Naive B cell (primary cell): ENCODE measurements at places on chromosomes 16 and 17. TPM values are rescaled to one million over a fixed set of nuclear protein-coding genes. Genes with fewer than 3 reads are reported as not detected.

The TSPOAP1 gene
- polyA plus RNA-seq, result not detected

The IRX5 gene
- polyA plus RNA-seq, result not detected

The CRAMP1 gene
- 6.0 TPM for polyA plus RNA-seq

DNA sequence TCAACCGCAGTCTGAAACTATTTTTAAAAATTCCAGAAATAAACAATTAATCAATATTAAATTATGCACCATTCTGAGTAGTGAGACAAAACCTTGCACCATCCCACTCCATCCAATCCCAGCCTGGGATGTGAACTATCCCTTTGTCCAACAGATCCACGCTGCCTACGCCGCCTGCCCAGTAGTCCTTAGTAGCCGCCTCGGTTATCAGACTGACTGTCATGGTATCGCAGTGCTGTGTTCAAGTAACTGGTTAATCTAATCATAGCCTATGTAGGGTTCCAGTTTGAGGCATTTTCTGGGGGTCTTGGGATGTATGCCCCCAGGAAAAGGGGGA lies 437.7 kb downstream of the HS3ST3B1 start:
- H3K4me3 ChIP-seq, result no peak overlapping the region
- no peaks in the 10 kb centered on the region for H3K4me1 ChIP-seq
- no peak overlapping the region for H3K27ac ChIP-seq
- no peak for DNase-seq
- peaks cover 34% of the 10 kb centered on the region for H3K27me3 ChIP-seq

DNA sequence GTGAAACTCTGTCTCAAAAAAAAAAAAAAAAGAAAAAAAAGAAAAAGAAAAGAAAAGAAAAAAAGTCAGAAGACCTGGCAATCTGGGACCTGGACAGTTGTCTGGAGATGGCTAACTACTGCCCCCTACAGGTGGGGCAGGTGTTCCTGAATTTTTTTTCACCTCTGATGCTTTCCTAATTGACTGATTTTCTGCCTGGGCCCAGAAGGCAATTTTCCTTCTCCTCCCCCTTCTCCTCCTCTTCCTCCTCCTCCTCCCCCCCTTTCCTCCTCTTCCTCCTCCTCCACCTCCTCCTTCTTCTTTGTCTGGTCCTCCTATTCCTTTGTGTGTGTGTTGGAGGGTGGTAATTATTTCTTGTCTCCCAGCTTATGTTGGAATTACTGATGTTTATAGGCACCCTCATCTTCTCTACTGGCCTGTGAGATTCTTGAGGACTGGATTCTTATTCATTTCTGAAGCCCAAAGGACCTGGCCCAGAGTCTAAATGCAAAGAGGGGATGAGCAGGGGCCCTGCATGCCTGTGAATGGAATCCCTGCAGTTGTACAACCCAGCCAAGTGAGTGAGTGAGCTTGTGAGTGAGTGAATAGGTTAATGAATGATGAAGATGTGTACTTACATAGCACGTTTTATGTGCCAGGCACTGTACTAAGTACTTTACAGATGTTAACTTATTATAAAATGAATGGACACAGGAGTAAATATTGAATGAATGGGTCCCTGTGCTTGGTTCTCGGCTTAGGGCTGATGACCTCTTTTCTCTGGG lies 26.9 kb downstream of the IRX5 start:
- no peak overlapping the region for H3K4me3 ChIP-seq
- H3K27ac ChIP-seq, result no peak overlapping the region
- H3K4me1 ChIP-seq, result no peaks in the 10 kb centered on the region
- H3K27me3 ChIP-seq, result peaks cover 25% of the 10 kb centered on the region
- no peak for DNase-seq
- no peaks in the 10 kb centered on the region for H3K36me3 ChIP-seq

GRCh38 chr17:78826836-78827509 lies 13.6 kb downstream of the USP36 start:
- peaks cover 21% of the 10 kb centered on the region for H3K36me3 ChIP-seq
- H3K27me3 ChIP-seq, result no peaks in the 10 kb centered on the region
- H3K4me1 ChIP-seq, result peaks cover 32% of the 10 kb centered on the region
- no peak overlapping the region for H3K4me3 ChIP-seq

DNA sequence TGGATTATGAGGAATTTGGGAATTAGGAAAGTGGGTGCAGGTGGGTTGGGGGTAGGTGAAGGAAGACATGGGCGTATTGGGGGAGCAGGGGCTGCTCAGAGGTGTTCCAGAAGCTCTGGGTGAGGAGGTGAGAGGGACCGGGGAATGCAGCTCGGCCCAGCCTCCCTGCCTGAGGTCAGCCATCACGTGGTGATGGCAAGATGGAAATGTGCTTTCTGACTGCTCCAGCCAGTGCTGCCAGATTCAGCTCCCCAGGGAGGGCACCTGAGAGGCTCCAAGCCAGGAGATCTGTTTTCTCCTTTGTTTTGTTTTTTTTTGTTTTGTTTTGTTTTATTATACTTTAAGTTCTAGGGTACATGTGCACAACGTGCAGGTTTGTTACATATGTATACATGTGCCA lies 35.2 kb upstream of the STH start:
- H3K27me3 ChIP-seq, result peaks cover 11% of the 10 kb centered on the region
- H3K4me1 ChIP-seq, result no peaks in the 10 kb centered on the region
- no peaks in the 10 kb centered on the region for H3K36me3 ChIP-seq
- no peak overlapping the region for H3K27ac ChIP-seq
